ENCODE measurements at places on chromosomes 6 and 20. TPM values are rescaled to one million over a fixed set of nuclear protein-coding genes. Genes with fewer than 3 reads are reported as not detected.

DNA sequence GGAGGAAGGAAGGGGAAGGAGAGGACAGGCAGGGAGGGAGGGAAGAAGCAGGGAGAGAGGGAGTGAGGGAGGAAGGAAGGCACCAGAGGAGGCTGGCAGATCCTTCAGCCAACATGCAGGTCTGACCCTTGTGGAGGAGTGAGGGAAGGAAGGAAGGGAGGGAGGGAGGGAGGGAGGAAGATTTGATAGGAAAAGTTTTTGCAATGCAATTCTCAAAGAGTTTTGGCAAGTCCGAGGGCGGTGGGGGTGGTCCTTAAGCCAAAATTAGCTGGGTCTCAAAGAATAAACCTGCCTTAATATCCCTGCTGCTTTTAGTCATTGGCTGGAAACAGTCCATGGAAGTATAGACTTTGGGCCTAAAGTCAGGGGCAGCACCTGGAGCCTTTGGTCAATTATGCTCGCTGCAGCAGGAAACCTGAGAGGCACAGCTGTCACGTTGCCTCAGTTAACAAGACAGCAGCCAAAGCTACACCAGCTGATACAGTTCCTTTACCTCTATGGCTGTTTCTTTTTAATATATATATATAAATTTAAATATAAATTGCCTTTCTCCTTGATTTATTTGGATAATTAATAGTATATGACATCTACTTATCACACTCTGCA is 115.7 kb upstream of the RALGAPA2 start:
- DNase-seq = no peak

GRCh38 chr6:167670938-167671338 is 155.8 kb upstream of the AFDN start:
- no peak for DNase-seq

DNA sequence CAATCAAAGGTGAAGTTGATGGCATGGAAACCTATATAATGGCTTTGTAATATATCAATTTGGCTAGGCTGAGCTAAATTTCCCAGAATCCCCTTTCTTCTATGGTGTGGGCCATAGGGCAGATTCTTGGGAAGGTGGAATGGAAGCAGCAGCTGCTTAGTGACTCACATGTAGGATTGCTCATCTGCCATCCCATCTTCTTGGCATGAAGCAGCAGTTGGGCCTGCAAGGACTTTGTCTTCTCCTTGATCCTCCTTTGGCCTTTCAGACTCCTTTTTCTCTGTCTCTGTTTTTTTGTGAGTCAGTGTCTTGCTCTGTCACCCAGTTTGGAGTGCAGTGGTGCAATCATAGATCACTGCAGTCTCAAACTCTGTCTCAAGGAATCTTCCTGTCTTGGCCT is 52.6 kb upstream of the CEP162 start:
- DNase-seq = no peak

DNA sequence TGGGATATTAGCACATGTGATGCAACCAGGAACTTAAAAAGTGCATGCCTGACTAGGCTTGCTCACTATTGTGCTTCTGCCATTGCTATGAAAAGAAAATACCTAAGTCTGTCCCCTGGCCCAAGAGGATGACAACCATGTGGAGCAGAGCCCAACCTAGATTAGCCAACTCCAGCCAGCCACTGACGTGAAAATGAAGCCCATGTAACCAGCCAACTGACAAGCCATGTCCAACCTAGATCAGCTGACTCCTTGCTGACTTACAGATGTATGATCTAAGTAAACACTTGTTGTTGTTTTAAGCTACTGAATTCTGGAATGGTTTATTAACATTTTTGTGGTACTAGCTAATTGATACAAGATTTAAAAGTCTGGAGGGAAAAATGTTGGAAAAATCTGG is 47.5 kb downstream of the PIGU start:
- no peak for DNase-seq

DNA sequence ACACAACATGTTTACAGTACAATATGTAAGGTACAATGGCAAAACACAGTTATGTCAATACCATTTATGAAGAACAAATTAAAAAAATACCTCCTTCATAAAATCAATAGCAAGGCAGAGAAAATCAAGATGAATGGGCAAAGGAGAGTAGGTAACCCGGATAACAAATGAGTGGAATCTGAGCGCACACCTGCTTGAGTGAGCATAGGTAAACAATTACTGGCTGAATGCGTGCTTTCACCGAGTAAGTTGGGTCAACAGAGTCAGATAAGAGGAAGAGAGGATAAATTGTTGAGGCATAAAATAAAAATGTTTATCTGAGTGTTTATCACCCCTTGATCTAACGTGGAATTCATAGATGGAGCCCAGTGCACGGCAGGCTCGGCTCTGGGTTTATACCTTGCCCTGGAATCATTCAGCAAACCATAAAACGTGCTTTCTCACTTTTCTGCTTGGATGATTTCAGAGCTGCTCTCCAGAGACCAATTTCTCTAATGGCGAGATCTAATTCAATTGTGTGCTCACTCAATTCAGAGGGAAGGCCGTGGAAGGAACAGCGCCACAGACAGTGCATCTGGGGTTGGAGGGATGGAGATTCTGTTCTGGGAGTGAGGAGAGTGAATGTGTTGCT is 224.8 kb upstream of the MAP3K7 start:
- peak; percentile 8 for DNase-seq

The RIPPLY2 gene
- total RNA-seq = not detected

Measured in body of pancreas (tissue), 4 donors.